ENCODE measurements at places on chromosomes 7 and 10.

- DNase-seq = no peak
Measured at GRCh38 chr7:159015454-159016410, 128.9 kb downstream of the VIPR2 start.

DNA sequence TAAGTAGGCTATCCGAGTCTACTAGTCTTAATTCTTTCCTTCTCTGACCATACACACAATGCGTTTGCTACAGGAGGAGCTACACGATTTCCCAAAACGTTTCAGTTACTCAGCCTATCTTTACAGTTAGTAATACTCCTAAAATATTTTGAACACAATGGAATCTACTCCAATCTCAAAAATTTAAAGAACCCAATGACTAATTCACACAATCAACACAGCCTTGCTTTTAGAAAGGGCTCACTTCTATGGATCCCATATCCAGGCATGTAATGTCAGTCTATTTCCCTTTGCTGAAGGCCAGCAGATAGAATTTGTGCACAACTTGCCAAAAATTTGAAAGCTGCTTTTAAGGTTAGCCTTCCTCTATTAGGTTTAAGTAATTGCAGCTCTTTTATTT, 107.2 kb downstream of the VPS41 start:
- DNase-seq = no peak

DNA sequence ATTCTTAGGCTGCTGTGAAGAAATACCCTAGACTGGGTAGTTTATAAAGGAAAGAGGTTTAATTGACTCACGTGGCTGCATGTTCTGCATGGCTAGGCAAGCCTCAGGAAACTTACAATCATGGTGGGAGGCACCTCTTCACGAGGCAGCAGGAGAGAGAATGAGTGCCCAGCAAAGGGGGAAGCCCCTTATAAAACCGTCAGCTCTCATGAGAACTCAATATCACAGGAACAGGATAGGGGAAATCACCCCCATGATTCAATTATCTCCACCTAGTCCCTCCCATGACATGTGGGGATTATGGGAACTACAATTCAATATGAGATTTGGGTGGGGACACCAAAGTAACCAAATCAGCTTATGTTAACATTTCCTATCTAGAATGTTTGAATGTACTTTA, 259.2 kb downstream of the TWIST1 start:
- DNase-seq = no peak

DNA sequence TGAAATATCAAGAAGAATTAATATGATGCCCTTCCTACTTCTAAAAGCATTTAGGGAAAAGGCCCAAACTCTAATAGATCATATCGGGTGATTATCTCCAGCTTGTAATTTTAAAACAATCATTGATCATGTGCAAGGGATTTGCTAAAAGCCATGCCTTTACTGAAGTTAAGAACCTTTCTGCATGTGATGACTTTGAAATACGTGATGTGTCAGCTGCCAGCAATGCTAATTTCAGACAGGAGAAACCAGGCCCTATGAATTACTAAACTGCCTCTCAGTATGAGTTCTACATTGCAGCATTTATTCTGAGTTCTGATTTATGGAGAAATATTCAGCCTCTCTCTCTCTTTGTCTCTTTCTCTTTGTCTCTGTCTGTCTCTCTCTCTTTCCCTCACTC, 203.6 kb upstream of the AKR1E2 start:
- no peak for DNase-seq

DNA sequence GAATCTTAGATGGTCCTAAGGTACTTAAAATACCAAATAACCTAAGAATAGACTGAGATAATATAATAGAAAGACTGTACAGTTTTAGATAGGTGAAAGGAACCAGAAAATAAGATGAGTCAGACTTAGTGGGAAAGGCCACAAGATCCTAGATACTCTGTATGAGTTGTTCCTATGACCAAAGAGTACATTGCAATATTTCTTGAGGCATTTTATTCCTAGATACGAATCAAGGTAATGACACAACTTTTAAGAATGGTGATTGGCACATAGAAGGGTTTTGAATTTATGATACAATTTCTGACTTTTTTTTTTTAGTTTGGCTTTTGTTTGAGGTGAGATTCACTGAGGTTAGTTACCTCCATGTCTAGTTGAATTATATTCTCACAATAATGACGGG, 30.2 kb downstream of the MGAM start:
- no peak for DNase-seq

GRCh38 chr10:96829029-96829773, 2.9 kb upstream of the LCOR start:
- no peak for DNase-seq

- no peak for DNase-seq
Measured at GRCh38 chr7:20980668-20981264, 194.1 kb upstream of the SP8 start.

All from GM13976 (cell line).